NCI-H226 (cell line): ENCODE measurements at places on chromosomes 5 and 9.
A peak's percentile ranks its signal among the peaks of the same experiment; 100 is the strongest.

- no peak for DNase-seq
Measured at GRCh38 chr5:177015156-177015555, 7.3 kb upstream of the ZNF346 start.

- no peak for DNase-seq
Measured at GRCh38 chr5:14357441-14357840, 214.3 kb downstream of the TRIO start.

DNA sequence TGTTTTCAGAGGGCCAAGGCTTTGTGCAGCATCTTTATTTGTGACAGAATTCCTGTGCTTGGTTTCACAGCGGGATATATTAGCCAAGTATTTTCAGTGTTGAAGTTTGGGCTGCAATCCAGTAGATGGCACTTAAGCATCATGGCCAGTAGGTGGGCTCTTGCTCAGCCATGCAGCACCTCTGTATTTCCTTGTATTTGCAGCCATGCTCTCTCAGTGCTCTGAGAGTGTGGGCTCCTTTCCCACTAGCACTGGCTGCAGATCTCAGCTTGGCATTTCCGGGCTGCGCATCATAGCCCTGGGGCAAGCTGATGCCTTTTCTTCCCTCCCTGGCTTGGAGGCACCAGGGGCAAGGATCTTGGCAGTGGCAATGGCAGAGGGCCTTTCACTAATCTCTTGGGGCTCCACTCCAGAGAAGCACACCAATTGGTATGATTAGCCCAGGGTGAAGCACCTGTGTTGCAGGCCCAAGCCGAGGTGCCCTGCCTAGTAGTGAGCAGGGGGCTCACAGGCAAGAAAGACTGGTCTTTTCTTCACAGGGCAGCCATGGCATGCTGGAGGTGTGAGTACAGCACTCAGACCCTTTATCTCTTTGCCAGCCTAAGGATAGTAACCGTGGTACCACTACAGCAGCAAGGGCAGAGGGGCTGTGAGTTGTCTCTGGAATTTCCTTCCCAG lies 48.3 kb downstream of the SLCO6A1 start:
- DNase-seq, result peak; percentile 16

DNA sequence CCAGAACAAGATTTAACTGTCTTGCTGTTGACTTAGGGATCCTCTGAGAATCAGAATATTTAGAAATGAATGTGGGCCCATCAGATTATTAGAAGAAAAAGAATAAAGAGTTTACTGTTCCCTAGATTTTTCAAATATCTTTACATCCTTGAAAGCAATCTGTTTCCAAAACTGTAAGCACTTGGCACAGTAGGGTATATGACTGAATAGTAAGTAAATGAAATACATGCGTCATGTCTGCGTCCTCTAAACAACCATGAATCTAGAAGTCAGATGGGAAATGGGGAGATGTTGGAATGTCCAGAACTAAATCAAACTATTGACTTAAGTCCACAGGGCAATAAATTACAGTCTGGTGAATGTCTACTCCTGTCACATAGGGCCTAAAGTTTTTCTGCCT lies 26.1 kb downstream of the TTC23L start:
- DNase-seq, result no peak

- DNase-seq, result no peak
Measured at GRCh38 chr9:84554069-84554664, 115.4 kb upstream of the NTRK2 start.

DNA sequence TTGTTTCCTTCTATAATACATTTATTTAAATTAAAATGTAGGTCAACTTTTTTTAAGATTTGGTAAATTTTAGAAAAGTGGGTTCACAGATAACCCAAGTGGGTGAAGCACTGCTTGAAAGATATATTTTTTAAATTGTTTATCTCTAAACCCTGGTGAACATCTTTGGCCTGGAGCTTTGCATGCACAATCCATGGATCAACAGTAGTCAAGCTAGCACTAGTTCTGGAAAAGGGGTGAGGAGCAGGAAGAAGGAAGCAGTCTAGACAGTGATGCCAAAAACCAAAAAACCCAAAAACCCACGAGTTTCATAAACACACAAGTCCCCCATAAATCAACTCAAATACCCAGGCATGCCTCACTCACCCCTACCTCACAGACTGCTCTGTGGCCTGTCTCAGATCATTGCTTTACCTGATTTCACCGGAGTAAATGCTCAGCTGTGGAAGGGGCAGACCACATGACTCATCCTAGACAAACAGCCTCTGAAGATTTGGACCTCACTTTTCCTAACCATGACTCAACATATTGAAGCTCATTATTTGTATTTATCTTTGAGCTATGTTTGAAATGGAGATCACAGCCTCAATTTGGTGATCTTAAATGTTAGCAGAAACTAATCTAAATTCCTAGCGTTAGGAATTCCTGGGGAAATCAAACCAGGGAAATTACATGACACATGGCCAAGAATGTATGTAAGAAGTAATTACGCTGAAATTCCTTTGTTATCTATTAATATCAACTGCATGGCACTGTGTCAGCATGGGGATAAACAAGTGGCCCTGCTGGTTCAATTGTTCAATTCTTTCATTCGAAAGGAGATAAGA lies 149.6 kb downstream of the ZNF608 start:
- peak; percentile 72 for DNase-seq

GRCh38 chr5:107985144-107985543 lies 314.4 kb upstream of the EFNA5 start:
- DNase-seq, result no peak

GRCh38 chr5:7884491-7885267 lies 15.7 kb downstream of the MTRR start:
- no peak for DNase-seq

DNA sequence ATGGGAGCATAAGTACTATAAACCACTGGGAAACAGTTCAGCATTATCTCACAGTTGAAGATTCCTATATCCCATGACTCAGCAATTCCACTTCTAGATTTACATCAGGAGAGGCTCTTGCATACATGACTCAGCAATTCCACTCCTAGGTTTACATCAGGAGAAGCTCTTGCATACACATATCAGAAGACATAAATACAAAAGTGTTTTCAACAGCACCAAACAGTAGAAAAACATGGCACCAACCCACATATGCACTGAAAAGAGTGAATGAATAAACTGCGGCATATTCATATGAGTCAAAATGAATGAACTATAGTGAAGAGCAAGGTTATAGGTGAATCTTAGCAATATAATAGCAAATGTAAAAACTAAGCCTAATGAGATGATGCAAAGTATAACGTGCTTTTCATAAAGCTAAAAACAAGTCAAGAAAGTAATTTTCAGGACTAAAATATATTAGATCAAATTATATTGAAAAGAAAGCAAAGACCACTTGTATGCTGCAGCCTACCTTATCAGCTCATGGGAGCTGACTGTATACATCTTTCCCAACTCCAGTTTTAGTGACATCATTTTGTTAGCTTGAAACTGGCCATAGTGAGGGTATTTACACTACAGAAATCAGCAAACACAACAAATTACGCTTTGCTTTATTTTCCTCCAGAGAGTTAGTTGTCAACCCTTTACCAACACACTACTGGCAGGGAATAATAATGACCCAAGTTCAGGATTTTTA lies 95.8 kb downstream of the ANKRD18B start:
- DNase-seq, result peak; percentile 70

DNA sequence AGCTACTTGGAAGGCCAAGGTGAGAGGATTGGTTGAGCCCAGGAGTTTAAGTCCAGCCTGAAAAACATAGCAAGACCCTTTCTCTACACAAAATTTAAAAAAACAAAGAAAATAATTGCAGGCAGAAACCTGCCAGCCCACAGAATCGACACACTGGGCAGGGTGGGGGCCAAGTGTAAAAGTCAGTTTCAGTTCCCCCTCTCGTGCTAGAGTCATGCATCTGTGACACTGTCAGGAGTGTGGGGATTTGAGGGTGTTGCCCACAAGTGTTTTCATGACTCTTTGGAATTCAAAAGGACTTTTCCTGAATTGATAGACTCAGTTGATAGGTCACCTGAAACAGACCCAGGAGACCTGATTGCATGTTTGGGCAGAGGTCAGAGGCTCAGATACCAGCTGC lies 47.6 kb downstream of the PRRC2B start:
- DNase-seq, result no peak

DNA sequence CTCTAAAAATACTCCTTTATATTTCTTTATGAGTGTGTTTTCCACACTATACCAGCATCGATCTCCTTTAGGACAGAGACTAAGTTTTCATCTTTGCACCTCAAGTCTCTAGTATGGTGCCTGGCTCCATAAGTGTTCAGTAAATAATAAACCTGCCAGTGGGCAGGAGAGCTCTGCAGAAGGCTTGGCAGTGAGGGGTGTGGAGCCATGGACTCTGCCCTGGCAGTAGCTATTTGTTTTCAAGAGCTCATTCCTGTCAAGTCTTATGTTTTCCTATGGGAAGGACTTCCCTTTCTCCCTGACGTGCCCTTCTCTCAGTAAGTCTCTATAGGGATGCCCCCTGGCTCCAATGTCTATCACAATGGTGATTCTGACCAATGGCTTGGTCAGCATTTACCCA lies 252.2 kb downstream of the PIK3R1 start:
- no peak for DNase-seq

GRCh38 chr9:134592018-134592818 lies 49.4 kb upstream of the COL5A1 start:
- no peak for DNase-seq

- no peak for DNase-seq
Measured at GRCh38 chr5:40875958-40876357, 33.3 kb upstream of the C7 start.

GRCh38 chr9:82490019-82490499 lies 501.5 kb downstream of the SPATA31D1 start:
- DNase-seq, result peak; percentile 81

DNA sequence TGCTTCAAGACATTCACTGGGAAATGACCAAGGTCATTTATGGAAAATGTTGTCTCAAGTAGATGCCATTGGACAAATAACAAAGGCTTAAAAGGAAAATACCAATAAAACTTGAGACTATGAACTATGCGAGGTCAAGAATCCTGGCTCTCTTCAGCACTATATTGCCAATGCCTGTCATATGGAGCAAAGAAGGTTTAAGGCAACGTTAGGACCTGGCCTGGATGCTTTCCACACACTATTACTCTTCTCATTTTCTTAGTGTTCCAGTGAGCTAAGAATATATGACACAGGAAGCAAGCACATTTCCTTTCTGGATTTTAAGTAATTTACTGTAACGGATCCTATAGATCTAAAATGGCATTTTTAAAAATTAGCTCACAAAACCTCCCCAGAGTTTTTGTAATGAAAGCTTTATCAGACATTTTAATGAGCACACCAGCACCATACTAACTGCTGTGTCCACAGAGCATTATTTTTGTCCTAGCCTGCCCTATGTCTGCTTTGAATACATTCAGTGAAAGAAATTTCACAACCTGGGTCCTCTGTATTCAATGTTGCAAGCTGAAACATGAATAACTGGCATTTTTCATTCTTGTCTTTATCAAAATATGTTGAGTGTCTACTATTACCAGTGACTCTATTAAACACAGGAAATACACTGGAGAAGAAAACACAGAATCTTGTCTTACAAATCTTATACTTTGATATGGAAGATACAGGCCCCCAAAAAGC lies 315.6 kb downstream of the CETN3 start:
- DNase-seq, result peak; percentile 39

DNA sequence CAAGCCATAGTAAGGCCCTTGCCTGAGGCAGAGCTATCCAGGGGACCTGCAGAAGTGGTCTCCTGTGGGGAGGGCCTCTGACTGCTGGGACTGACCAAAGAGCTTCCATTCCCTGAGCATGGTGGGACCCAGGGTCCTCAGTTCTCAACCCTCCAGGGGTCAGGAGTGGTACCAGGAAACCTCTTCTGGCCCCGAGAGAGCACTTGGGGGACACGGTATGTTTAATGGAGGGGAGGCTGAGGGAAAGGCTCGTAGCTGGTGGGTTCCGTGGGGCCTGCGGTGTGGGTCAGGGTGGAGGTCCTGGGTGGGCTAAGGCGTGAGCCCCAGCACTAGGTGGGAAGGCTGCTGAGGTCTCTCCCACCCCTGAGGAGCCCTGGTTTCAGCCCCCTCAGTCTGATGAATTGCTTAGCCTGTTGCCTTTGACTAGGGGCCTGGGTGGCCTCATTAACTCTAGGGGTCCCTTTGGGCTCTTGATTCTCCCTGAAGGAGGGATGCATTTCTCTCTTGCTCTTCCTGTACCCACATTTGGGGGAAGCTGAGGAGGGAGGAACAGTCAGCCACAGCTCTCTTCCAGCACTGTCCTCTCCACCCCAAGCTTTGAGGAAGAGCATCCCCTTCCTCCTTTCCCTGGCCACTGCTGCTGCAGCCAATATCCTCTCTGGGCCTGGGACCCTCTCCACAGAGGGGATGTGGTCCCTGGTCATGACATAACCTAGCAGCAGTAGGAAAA lies 34.0 kb downstream of the CSF1R start:
- DNase-seq, result no peak

GRCh38 chr9:32735476-32735875 lies 47.9 kb upstream of the TMEM215 start:
- DNase-seq, result no peak

DNA sequence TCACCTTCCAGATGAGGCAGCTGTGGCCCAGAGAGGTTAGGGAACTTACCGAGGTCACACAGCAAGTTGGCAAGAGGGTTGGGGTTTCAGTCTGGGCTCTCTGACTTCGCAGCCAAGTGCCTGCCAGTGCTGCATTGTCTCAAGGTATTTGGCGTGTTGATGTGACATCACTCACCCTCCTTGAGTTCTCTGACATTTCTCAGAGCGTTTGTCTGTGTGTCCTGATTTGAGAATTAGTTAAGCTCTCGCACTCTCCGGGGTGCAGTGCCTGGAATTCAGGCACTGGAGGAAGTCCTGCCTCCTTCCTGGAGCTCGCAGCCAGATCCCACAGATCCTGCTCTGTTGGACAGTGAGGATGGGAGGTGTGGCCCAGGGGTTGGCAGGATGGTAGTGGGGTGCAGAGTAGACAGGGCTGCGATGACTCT lies 25.7 kb downstream of the WWC1 start:
- DNase-seq, result peak; percentile 83

GRCh38 chr5:14757850-14758249 lies 93.3 kb downstream of the OTULIN start:
- no peak for DNase-seq

DNA sequence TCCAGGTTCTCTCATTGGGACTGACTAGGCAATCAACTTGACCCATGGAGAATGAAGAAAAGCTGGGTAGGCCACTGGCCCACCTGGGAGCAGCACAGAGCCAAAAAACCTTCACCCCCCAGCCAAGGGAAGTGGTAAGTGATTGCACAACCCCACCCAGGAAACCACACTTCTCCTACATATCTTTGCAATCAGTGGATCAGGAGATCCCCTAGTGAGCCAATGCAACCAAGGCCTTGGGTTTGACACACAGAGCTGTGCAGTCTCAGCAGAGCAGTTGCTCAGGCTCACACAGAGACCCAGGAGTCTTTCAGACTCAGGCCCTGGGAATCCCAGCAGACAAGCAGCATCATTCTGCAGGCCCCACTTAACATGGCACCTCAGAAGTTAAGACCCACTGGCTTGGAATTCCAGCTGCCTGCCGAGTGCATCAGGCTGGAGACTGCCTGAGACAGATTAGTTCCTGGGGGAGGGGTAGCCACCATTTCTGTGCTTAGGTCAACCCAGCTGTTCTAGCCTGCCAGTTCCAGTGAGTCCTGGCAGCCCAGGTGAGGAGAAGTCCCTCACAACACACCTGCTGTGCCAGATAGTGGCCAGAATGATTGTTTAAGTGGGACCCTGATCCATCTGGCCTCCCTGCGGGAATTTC lies 136.4 kb downstream of the SAXO1 start:
- DNase-seq, result peak; percentile 16
